T-helper 2 cell treated with Interferon-gamma antibody and Interleukin-4, amounts not matched to agents 100 ng/mL and 5 ng/mL, for 36 hours (primary cell): ENCODE measurements at places on chromosomes 7 and 10. TPM values are rescaled to one million over a fixed set of nuclear protein-coding genes. Genes with fewer than 3 reads are reported as not detected.

The WEE2 gene
- total RNA-seq, result 0.05 and 0.14 TPM in 2 replicates

The PDE6C gene
- not detected in 2 replicates for total RNA-seq

The C10orf53 gene
- total RNA-seq, result not detected in 2 replicates

The TACR2 gene
- total RNA-seq, result not detected in 2 replicates

The CEP41 gene
- 19.5 and 23.5 TPM in 2 replicates for total RNA-seq

The CYP17A1 gene
- not detected in 2 replicates for total RNA-seq

The LIPK gene
- total RNA-seq, result not detected in 2 replicates

The FKBP6 gene
- total RNA-seq, result not detected in 2 replicates

The SEMA3D gene
- total RNA-seq, result not detected in 2 replicates

The C10orf67 gene
- total RNA-seq, result not detected in 2 replicates

The NAT16 gene
- not detected in 2 replicates for total RNA-seq

The MLLT10 gene
- total RNA-seq, result 39.2 and 45.1 TPM in 2 replicates

The HOXA2 gene
- not detected in 2 replicates for total RNA-seq

The FGL2 gene
- 3.8 and 5.2 TPM in 2 replicates for total RNA-seq

The SH2D4B gene
- 0.07 and 0.14 TPM in 2 replicates for total RNA-seq

The NPY4R gene
- total RNA-seq, result not detected in 2 replicates

The MSMB gene
- total RNA-seq, result not detected in 2 replicates

The PRKRIP1 gene
- 23.2 and 27.5 TPM in 2 replicates for total RNA-seq

The FFAR4 gene
- total RNA-seq, result not detected in 2 replicates

The OR2A12 gene
- not detected in 2 replicates for total RNA-seq

The LLCFC1 gene
- total RNA-seq, result not detected in 2 replicates

The CNTNAP2 gene
- total RNA-seq, result not detected in 2 replicates

The PDK4 gene
- not detected in 2 replicates for total RNA-seq

The SPDYE6 gene
- total RNA-seq, result not detected in 2 replicates

The HACD1 gene
- 0.86 and 1.3 TPM in 2 replicates for total RNA-seq

The CPXM2 gene
- not detected in 2 replicates for total RNA-seq

The METTL27 gene
- 2.6 and 2.7 TPM in 2 replicates for total RNA-seq

The MYOF gene
- 2.6 and 3.0 TPM in 2 replicates for total RNA-seq

The CTAGE8 gene
- 0.98 and 1.7 TPM in 2 replicates for total RNA-seq

The ANXA11 gene
- total RNA-seq, result 231 and 244 TPM in 2 replicates

The CPN1 gene
- not detected in 2 replicates for total RNA-seq

The PTPRZ1 gene
- total RNA-seq, result not detected in 2 replicates

The PON3 gene
- total RNA-seq, result 0.25 TPM in 1 of 2 replicates, not detected in the other

The TAS2R3 gene
- 1.1 and 1.3 TPM in 2 replicates for total RNA-seq

The TMEM120A gene
- 21.3 and 28.7 TPM in 2 replicates for total RNA-seq

The IGFBP3 gene
- total RNA-seq, result 1.3 and 1.5 TPM in 2 replicates

The DDX56 gene
- 96.1 and 101 TPM in 2 replicates for total RNA-seq

The DNAJB6 gene
- 86.5 and 88.5 TPM in 2 replicates for total RNA-seq

The EBLN1 gene
- total RNA-seq, result not detected in 2 replicates

The GRID1 gene
- total RNA-seq, result not detected in 2 replicates

The DPYSL4 gene
- total RNA-seq, result 11.1 and 11.8 TPM in 2 replicates

The DRGX gene
- total RNA-seq, result not detected in 2 replicates

The CDHR3 gene
- 2.7 and 3.6 TPM in 2 replicates for total RNA-seq

The FAM131B gene
- 0.32 and 0.48 TPM in 2 replicates for total RNA-seq

The HDAC9 gene
- total RNA-seq, result 0.14 and 0.16 TPM in 2 replicates

The WDR37 gene
- total RNA-seq, result 26.5 and 28.1 TPM in 2 replicates

The ASB10 gene
- total RNA-seq, result not detected in 2 replicates

The SPDYE2B gene
- total RNA-seq, result not detected in 2 replicates
